ELR (cell line): ENCODE measurements at places on chromosomes 16 and 17.

DNA sequence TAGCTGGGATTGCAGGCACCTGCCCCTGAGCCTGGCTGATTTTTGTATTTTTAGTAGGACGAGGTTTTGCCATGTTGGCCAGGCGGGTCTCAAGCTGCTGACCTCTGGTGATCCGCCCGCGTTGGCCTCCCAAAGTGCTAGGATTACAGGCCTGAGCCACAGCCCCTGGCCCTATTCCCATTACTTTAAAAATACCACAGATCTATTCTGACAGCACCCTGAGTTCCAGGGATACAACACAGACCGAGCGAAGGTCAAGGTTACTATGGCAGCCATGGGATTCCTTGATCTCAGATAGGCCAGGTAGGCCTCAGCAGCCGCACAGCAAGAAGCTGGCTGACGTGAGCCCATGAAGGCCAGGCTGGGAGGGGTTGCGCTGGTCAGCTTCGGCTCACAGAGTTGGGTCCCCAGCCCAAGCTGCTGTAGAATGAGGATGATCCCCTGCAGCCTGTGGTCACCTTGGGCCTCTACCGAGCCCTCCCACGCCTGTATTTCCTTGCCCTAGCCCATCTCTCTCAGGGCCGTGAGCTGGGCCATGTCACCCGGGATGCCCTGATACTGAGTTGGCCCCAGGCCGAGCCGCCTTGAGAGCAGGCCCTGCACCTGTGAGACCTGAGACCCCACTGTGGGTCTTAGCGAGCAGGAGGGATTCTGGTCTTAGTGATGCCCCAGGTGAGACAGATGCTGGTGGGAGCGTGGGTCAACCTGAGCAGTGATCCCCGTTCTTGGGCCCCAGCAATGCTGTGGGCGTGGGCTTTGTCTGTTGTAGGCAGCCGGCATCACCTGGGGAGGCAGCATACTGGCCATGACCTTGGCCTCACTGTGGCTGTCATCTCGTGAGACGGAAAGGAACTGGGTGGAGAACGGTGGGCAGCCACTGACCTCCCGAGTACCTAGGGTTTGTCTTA lies 16.9 kb upstream of the RNF213 start:
- DNase-seq: no peak

GRCh38 chr17:6078458-6078871 lies 8.3 kb downstream of the WSCD1 start:
- no peak for DNase-seq

- DNase-seq: no peak
Measured at GRCh38 chr16:83211711-83212110, 584.9 kb downstream of the CDH13 start.

- DNase-seq: no peak
Measured at GRCh38 chr17:30422171-30422570, 43.4 kb downstream of the CPD start.

GRCh38 chr17:13865650-13866049 lies 203.7 kb upstream of the COX10 start:
- DNase-seq: no peak

GRCh38 chr17:73799096-73799495 lies 154.9 kb upstream of the SDK2 start:
- DNase-seq: no peak

DNA sequence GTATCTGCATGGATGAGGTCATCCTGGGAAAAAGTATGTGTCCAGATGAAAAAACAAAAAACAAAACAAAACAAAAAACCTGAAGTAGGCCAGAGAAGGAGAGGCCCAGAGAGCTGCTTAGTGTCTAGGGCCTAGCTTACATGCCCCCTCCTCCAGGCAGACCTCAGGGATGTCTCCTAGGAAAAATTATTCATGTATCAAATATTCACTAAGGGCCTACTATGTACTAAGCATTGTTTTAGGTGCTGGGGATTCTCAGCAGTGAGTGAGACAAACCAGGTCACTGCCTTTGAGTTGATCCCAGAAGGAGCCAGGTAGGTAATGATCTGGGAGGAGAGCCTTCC lies 49.5 kb downstream of the IRX6 start:
- no peak for DNase-seq

DNA sequence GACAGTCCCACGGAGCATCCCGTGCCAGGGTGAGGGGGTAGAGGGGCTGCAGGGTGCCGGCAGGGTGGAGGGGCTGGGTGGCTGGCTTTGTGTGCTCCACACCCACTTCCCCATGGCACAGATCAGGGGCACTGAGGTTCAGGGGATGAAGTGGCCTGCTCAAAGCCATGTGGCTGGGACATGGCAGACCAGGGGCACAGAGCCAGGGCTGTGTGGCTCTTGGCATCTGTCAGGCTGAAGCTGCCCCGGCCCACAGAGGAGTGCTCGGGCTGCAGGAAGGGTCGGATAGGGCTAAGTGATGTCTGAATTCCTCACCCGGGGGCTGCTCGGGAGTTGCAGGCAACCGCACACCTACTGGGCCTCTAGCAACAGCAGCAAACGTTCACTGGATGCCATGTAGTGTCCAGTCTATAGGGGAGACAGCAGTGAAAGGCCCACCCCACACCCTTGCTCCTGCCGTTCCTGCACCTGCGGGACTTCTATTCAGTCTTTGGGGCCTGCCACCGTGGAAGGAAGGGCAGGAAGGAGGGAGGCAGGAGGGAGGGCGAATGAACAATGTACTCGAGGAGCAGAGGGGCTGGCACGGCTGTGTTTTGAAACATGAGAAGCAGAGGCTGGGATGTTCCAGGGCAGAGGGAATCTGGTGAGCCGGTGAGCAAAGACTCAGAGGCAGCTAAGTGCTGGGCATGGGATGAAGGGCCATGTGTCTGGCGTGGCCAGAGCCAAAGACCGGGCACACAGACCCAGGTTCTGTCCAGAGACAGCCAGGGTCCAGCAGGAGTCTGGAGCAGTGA lies 15.1 kb downstream of the SLC5A10 start:
- DNase-seq: no peak

DNA sequence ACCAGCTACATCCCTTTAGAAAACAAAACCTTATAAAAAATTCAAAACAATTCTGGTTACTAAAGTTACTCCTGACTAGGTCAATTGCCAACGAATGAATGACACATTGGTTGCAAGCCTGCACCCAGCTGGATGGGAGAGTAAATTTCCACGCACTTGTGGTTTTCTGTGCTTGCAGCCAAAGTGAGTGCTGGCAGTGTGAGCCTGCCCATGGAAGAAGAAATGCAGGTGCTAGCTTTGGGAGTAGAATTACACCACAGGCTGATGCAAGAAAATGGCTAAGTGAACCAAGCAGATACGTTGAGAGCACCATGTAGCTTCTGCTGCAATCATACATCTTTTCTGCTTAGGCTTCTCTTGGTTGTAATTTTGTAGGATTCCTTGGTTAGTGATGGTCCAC lies 74.6 kb downstream of the SYCE1L start:
- no peak for DNase-seq

DNA sequence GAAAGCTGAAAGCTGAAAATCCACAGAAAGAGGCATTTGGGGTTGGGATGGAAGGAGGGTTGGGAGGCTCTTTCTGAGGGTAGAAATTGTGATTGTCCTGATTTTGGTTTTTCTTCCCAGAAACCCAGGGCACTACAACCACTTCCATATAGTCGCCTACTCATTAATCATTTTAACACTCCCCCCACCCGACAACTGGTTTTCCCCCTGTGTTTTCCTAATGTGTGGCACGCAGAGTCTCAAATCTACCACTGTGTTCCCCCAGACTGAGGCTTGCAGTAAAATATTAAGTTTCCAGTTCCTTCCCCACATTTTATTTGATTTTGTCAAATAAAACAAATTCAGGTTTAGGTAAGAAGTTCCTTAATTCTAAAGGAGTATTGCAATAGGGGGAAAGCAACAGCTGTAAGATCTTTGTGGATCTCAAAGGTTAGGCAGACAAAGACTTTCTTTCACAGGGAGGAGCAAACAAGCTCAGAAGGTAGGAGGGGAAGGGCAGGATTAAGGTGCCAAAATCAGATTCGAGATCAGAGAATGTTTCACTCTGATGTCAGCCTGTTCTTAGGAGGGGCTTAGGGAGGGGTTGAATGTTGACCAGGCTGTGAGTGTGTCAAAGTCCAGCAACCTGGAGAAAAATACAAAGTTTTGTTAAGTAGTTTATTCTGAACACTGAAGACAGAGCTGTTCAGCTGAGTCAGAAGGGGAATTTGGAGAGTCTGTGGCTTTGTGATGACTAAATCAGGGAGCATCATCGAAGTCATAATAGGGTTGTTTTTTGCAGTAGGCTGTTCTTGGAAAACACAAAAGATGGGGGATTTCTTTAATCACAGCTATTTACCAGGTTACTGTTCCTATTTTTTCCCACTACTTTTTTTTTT lies 3.6 kb downstream of the ZNF267 start:
- DNase-seq: peak; percentile 94

DNA sequence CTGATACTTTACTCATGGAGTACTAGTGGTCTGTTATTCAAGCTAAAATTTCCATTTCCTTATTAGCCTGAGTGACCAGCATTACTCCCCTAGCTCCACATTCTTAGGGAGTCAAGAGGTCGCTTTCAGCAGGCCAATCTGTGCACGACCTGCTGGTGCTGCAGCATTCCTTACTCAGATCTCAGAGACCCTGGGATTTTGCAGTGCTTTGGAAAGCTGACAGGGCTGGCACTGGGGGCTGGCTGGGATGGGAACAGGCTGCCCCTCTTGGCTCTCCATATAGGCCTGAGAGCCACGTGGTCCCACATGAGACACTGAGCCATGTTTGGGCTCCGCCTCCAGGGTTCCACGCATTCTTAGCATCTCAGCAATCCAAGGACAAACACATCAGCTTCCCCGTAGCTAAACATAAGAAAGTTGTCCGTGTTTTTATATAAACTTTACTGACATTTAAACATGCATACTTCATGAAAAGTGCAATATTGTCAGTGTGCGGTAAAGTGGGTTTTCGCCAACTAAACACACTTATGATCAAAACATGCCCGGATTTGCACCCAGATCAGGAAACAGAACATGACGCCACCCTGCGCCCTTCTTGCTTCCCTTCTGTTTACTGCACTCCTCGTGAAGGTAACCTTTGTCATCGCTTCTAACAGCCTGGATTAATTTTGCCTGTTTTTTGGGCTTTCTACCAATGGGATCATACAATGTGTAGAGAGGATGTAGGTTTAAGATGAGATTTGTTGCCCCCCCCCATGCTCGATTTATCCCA lies 254.5 kb upstream of the CACNG5 start:
- peak; percentile 56 for DNase-seq

- no peak for DNase-seq
Measured at GRCh38 chr16:56346131-56346890, 79.0 kb downstream of the AMFR start.

- no peak for DNase-seq
Measured at GRCh38 chr16:67437513-67437912, 6.6 kb downstream of the HSD11B2 start.

GRCh38 chr16:397736-398332 lies 835 bp downstream of the NME4 start:
- peak; percentile 78 for DNase-seq

DNA sequence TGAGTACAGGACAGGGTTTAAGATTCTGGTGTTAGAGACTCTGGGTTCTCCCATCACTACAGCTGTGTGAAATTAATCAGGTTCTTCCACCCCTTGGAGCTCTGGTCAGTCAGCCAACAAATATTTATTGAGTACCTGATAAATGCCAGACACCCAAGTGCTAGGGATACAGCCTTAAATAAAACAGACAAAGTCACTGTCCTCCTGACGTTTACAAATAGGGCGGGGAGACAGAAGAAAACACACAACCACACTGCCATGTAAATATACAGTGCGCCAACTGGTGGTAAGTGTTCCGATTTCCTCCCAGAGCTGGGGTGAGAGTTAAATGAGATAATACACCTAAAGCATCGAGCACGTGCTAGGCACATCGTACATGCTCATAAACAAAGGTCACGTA lies 121.0 kb downstream of the COPRS start:
- no peak for DNase-seq

DNA sequence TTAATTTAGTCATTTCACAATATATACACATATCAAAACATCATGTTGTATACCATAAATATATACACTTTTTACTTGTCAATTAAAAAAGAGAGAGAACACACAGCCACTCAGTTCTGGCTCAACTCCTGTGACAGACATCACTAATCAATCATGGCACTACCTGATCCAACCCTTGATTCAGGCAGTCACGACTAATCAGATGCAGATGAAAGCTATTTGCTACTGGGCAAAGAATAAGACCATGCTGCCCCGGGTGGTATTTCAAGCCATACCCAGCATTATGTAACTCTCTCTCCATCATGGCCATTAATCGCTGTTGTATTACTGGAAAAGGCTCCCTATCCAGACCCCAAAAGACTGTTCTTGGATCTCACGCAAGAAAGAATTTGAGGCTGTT lies 345.7 kb downstream of the HAPSTR1 start:
- no peak for DNase-seq

DNA sequence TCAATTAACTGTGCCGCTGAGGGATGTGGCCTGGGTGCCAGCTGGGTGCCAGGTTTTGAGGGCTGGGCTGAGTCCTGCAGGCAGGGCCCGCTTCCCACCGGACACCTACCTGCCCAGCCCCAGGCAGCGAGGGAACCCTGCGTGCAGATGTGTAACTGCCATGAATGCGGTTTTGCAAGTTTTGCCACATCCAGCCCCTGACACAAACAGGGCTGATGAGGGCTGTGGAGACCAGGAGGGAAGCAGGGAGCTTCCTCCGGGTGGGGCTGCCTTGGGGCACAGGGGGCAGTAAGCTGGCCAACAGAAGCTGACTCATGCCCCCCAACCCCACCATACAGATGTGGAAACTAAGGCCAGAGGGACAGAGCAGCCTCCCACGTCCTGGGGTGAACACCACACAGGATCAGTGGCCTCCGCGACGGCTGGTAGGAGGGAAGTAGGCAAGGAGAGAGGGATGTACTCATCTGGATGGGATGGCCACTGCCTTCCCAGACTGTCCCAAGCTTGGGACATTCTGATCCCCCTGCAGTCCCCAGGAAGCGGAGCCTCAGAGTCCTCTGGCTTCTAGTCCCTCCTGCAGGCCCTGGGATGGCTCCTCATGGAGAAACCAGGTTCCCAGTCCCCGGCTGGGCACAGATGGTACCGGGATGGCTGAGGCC lies 1.6 kb downstream of the UBALD1 start:
- peak; percentile 11 for DNase-seq

DNA sequence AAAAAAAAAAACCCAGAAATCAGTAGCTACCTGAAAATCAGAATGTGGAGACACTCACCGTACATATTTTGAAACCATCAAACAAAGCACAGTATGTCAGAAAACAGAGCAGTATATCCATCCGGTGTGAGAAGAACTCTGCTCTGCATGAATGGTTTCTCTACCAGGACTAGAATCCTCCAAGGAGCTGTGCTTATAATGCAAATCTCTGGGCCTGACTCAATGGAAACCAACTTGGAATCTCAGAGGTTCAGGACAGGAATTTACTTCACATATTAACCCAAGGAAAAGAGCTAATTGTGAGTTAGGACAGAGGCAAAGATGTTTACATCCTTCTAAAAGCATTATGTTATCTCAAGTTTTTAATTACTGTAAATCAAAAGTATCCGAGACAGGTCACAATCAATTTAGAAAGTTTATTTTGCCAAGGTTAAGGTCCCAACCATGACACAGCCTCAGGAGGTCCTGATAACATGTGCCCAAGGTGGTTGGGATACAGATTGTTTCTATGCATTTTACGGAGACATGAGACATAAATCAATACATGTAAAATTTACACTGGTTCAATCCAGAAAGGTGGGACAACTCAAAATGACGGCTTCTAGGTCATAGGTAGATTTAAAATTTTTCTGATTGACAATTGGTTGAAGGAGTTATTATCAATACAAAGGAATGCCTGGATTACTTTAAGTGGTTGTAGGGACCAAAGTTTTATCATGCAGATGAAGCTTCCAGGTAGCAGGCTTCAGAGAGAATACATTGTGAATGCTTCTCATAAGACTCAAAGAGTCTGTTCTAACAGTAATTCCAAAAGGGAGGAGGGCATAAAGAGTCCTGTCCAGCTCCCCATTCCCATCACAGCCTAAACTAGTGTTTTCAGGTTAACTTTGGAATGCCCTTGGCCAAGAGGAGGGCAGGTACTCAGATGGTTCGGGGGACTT lies 164.1 kb downstream of the CDH8 start:
- DNase-seq: no peak
